Esophagus muscularis mucosa (tissue), 4 donors: ENCODE measurements at places on chromosomes 12 and 14. TPM values are rescaled to one million over a fixed set of nuclear protein-coding genes. Genes with fewer than 3 reads are reported as not detected.

GRCh38 chr14:104588066-104588857, 8.7 kb downstream of the C14orf180 start:
- no peak overlapping the region for H3K27ac ChIP-seq
- H3K36me3 ChIP-seq, result no peaks in the 10 kb centered on the region
- H3K27me3 ChIP-seq, result peaks cover 78% of the 10 kb centered on the region

The KRT3 gene
- total RNA-seq, result not detected

- H3K4me3 ChIP-seq, result no peak overlapping the region
- no peak for DNase-seq
- no peaks in the 10 kb centered on the region for H3K36me3 ChIP-seq
These were observed 95.4 kb upstream of the HIF1A start for GRCh38 chr14:61599942-61600341.

GRCh38 chr12:113416091-113416754, 6.0 kb upstream of the SDSL start:
- no peaks in the 10 kb centered on the region for H3K36me3 ChIP-seq
- no peak overlapping the region for H3K27ac ChIP-seq
- H3K4me1 ChIP-seq, result no peaks in the 10 kb centered on the region
- H3K27me3 ChIP-seq, result no peaks in the 10 kb centered on the region

DNA sequence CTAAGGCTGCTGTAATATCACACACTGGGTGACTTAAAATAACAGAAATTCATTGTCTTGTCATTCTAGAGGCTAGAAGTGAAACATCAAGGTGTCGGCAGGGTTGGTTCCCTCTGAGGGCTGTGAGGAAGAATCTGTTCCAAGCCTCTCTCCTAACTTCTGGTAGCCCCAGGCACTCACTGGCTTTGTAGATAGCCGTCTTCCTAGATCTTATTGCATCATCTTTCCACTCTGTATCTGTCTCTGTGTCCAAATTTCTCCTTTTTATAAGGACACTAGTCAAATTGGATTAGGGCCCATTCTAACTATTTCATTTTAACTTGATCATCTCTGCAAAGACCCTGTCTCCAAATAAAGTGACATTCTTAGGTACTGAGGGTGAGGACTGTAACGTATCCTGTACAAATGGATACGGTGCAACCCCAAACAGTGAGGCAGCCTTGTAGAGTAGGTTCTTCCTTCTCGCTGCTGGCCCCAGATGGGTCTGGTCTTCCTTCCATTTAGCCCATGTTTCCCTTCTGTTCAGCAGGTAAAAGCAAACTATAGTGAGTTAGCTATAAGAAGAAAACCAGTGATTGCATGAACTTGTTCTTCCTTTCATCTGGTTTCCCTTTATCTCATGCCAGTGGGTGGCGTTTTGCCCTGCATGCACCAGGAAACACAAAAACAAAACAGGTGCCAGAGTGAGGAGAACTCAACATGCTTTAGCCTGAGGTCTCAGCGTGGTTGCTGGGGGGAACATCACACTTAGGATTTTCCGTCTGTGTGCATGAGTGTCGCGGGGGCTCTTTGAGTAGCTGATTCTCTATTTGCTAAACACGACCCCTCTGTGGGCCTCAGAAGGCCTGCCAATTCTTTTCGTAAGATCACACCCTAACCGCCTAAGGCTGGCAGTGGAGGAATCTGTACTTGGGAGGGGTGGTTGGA, 19.5 kb downstream of the TTC9 start:
- H3K4me3 ChIP-seq, result no peak overlapping the region
- H3K27ac ChIP-seq, result no peak overlapping the region
- no peaks in the 10 kb centered on the region for H3K36me3 ChIP-seq
- H3K27me3 ChIP-seq, result no peaks in the 10 kb centered on the region
- H3K4me1 ChIP-seq, result peaks cover 10% of the 10 kb centered on the region

- H3K27ac ChIP-seq, result no peak overlapping the region
- DNase-seq, result no peak
- no peaks in the 10 kb centered on the region for H3K36me3 ChIP-seq
- H3K27me3 ChIP-seq, result no peaks in the 10 kb centered on the region
- no peak overlapping the region for H3K4me3 ChIP-seq
- no peaks in the 10 kb centered on the region for H3K4me1 ChIP-seq
These were observed 38.0 kb downstream of the ABCD2 start for GRCh38 chr12:39581592-39581991.

- peak overlapping the region; percentile 40 for H3K27ac ChIP-seq
- no peaks in the 10 kb centered on the region for H3K27me3 ChIP-seq
- H3K4me1 ChIP-seq, result peaks cover 54% of the 10 kb centered on the region
- no peak for DNase-seq
- no peaks in the 10 kb centered on the region for H3K36me3 ChIP-seq
These were observed 70.7 kb upstream of the PSMA6 start for GRCh38 chr14:35221462-35221861.

The PLD4 gene
- 0.23 TPM for total RNA-seq

The CPSF6 gene
- total RNA-seq, result 31.0 TPM

DNA sequence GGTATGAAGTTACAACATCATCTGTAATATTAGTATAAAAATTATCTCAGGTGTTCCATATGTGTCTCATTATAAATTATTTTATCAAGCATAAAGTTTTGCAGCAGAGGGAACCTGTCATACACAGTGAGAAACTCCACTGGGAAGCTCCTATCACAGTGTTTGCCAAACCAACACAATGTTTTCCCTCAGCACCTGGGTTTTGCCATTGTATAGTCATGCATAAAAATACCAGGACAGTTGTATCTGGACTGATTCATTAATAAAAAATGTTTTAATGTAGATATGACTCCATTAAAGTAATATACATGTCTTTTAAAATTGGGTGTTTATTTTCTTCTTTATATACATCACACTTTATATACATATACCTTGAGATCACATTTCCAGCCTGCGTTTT, 56.6 kb downstream of the METTL25 start:
- H3K27me3 ChIP-seq, result no peaks in the 10 kb centered on the region
- no peak overlapping the region for H3K27ac ChIP-seq
- peaks cover 5% of the 10 kb centered on the region for H3K36me3 ChIP-seq
